ENCODE measurements at places on chromosomes 12 and 14. TPM values are rescaled to one million over a fixed set of nuclear protein-coding genes. Genes with fewer than 3 reads are reported as not detected.

Gene TTC9
- total RNA-seq = 29.3 TPM

Gene CLEC4A
- total RNA-seq = 1.4 TPM

Gene TMEM19
- 54.4 TPM for total RNA-seq

Gene KRT86
- 0.46 TPM for total RNA-seq

Gene CLEC4D
- total RNA-seq = not detected

Gene TMEM253
- not detected for total RNA-seq

Gene NR1H4
- total RNA-seq = 1.2 TPM

Gene TCL1A
- total RNA-seq = not detected

Gene ATXN3
- 34.6 TPM for total RNA-seq

Gene PSEN1
- 62.3 TPM for total RNA-seq

Gene ABCD2
- total RNA-seq = 21.0 TPM

Gene SNRPF
- total RNA-seq = 20.1 TPM

Gene EXOC3L4
- total RNA-seq = 0.46 TPM

Gene CCDC38
- not detected for total RNA-seq

Gene FIGNL2
- 1.2 TPM for total RNA-seq

Gene GNB3
- total RNA-seq = 3.2 TPM

Gene AMDHD1
- 1.6 TPM for total RNA-seq

Gene NPFF
- 1.2 TPM for total RNA-seq

Gene AKAP5
- 44.5 TPM for total RNA-seq

Gene NFE2
- 1.8 TPM for total RNA-seq

Measured in diencephalon (tissue), 1 donor.